ENCODE measurements at places on chromosomes 12 and 14. TPM values are rescaled to one million over a fixed set of nuclear protein-coding genes. Genes with fewer than 3 reads are reported as not detected.

KRT4 gene
- total RNA-seq: 2.7 TPM

SRRM4 gene
- not detected for total RNA-seq

HOXC4 gene
- 3.1 TPM for total RNA-seq

PMEL gene
- 1.1 TPM for total RNA-seq

C12orf56 gene
- total RNA-seq: 0.05 TPM

KCNH3 gene
- total RNA-seq: 2.2 TPM

SMOC1 gene
- total RNA-seq: 18.2 TPM

RNF34 gene
- total RNA-seq: 42.0 TPM

DAO gene
- not detected for total RNA-seq

CPNE6 gene
- total RNA-seq: not detected

ENDOU gene
- not detected for total RNA-seq

SLC8A3 gene
- not detected for total RNA-seq

Data from A549 treated with AZD2906 at 1 μM for 4 hours (cell line).